HS-5 (cell line): ENCODE measurements at places on chromosomes 3 and 15.

- no peak for DNase-seq
Observed at GRCh38 chr15:29968099-29968894, 114.5 kb upstream of the GOLGA8J start.

GRCh38 chr15:84976746-84977345, 4.8 kb upstream of the PDE8A start:
- no peak for DNase-seq

DNA sequence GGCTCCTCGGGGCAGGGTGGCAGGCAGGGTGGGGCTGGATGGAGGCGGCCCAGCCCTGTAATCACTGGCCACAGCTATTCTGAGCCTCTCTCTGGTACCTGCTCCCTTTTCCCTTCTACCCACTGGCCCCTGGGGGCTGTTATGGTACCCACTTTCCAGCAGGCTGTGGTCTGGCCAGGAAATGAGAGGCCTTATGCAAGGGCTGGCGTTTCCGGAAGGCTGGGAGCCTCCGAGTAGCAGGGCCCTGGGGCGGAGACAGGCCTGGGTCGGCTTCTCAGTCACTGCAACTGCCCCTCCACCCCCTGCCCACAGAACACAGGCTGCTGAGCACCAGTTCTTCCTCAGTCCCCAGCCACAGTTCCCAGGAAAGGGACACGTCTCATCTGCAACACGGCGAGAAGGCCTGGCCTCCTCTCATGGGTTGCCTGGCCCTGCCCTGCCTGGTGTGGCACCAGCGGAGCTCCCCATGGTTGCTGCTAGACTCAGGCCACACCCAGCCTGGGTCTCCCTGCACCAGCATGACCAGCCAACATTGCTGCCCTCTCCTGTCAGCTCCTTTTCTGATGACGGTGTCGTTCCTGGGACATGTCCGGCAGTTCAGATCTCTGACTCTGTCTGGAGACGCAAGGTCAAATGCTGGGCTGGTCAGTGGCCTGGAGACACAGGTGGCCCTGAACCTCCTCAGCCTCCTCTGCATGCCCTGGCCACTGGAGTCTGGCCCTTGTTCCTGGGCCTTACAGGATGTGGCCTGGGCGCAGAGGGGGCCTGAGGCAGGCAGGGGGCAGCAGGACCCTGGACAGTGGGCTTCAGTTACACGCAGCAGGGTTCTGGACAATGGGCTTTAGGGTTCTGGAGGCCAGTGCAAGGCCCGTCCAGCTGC, 6.5 kb downstream of the CHST13 start:
- DNase-seq = no peak

DNA sequence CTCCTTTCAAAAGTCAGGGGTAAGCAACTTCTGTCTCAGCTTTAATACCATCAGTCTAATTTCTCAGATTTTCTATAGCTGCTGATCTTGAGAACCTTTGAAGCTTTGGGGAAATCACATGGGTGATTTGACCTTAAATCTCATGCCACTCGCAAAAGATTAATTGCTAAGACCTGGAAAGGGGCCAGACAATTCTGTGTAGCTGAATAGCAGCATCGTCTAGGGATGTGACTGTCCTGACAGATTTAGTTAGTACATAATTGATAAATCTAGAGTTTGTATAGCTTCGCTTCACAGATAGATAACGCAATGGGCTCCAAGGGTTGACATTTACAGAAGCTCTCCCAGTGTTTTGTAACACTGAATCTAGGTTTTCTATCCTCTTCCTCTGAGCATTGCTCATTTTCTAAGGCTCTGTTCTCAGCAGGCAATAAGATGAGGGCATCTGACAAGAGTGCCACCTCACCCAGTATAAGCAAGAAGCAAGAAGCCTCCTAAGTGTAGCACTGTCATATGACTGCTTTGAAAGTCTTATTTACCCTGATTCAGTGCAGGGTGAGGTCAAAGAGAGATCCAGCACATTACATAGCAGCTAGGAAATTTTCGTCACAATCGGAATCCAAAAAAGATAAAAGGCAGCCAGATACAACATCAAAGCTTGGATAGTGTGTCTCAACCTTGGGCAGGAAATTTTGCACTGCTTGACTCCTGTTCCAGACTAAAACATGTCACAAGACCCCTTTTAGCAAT, 47.7 kb upstream of the DUT start:
- DNase-seq = no peak

- no peak for DNase-seq
Observed at GRCh38 chr3:115861166-115861733, 237.9 kb downstream of the GAP43 start.

- no peak for DNase-seq
Observed at GRCh38 chr3:177528306-177529070, 331.2 kb upstream of the TBL1XR1 start.

GRCh38 chr15:56099311-56099710, 105.9 kb upstream of the NEDD4 start:
- no peak for DNase-seq

- no peak for DNase-seq
Observed at GRCh38 chr15:89404023-89404422, 69.4 kb upstream of the POLG start.

GRCh38 chr3:16759227-16759903, 125.4 kb upstream of the PLCL2 start:
- no peak for DNase-seq

GRCh38 chr3:3817865-3818264, 18.6 kb downstream of the LRRN1 start:
- DNase-seq = no peak

DNA sequence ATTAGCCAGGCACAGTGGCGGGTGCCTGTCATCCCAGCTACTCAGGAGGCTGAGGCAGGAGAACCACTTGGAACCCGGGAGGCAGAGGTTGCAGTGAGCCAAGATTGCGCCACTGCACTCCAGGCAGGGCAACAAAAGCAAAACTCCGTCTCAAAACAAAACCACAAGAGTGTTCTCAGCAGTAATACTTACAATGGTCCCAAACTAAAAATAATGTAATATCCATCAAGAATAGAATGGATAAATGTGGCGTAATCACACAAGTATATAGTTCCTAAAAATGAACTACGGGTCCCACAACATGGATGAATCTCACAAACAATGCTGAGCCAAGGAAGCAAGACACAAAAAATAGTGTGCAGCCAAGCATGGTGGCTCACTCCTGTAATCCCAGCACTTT, 39.2 kb downstream of the STAG1 start:
- no peak for DNase-seq

DNA sequence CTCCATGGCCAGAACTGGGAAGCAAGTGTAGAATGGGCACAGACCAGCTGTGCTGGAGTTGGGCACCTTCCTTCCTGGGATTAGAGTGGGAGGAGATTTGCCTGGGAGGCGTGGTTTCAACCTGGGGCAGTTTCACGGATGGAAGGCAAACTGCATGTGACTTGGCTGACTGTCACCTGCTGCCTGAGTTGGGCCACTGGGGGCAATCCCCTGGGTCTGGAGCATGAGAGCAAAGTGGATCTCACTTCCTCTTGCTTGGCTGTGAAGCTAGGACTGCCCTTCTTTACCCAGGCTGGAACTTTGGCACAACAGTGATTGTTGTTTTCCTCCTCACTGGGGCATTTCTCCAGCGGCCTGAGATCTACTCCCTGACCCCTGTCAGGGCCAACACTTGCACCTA, 1247.0 kb upstream of the EPHA6 start:
- no peak for DNase-seq
